ENCODE measurements at places on chromosomes 1 and 21.

- no peak for DNase-seq
Measured at GRCh38 chr1:228369608-228370438, 36.8 kb downstream of the TRIM11 start.

DNA sequence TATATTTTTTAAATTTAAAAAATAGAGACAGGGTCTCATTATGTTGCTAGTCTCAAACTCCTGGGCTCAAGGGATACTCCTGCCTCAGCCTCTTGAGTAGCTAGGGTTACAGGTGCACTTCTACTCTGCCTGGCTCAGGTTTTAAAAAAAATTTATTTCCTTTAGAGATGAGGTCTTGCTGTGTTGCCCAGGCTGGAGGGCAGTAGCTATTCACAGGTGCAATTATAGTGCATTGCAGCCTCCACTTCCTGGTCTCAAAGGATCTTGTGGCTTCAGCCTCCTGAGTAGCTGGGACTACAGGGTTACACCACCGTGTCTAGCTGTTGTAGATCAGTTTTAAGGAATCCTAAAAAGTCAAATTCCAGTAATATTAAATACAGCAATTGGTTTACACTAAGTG is 5.0 kb downstream of the RNF11 start:
- DNase-seq: no peak

GRCh38 chr21:15063081-15063813 is 1.6 kb downstream of the NRIP1 start:
- DNase-seq: no peak

- no peak for DNase-seq
Measured at GRCh38 chr1:17233675-17234320, 15.1 kb upstream of the PADI3 start.

- no peak for DNase-seq
Measured at GRCh38 chr1:44842486-44842861, 579 bp downstream of the PTCH2 start.

DNA sequence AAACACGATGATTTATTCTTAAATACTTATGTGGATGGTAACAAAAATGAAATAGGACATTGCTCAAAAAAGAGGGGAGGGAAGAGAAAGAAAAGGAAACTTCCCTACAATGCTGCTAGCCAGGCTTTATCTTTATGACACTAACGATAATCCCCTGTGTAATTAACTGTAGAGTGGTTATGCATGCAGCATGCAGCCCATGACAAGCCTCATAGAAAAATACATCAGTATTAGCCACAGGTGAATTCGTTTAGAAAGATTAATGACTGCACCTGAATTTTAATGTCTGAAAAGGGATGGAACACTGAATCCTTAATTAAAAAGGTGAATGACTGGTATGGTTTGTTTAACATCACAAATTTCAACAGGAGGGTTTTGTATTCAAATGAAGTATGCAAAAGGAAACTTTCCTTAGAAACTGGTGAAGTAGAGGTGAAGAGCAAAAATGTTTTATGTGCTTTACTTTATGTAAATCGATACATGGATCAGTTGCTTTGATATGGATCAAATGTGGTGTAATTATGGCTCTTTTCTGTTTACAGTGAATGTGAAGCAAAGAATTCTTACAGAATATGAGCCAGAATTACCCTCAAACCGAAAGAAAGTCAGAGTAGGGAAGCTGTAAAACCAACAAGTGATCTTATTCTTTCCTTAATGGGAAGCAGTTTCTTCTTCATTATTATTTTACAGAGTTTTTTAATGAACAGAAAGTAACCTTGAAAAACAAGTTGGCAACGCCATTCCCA is 569.6 kb upstream of the ADGRL2 start:
- no peak for DNase-seq

DNA sequence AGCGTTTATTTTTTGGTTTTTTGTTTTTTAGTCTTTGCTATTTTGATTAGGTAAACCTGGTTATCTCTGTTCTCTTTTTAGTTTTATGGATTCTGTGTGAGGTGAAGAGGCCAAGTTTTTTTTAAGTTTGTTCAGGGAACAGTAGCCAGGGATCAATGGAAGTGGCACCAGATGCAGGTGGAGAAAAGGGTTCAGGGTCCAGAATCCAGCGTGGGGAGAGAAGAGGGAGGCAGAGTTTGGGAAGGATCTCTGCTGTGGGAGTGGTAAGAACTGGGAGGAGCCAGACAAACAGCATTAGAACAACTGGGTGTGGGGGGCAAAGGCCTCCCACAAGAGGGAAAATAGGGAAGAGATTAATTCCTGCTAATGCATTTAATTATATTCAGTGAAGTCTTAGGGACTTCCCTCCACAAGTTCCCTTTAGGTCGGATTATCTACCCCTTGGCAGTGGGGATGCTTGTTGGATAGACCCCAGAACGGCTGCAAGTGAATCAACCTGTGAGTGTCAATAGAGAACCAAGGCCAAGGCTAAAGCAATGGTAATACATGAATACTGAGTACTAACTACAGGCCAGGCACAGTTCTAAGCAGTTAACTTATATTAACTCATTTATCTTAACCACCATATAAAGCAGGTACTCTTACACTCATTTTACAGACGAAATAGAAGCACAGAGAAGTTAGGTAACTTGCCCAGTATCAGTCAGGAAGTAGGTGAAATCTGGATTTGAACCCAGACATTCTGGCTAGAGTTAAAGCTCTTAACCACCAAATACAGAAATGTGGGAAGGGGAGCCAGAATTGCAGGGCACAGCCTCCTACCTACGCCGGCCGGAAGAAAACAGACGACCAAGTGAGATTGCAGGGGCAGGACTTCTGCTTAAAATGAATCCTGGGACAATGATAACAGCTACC is 498 bp downstream of the GNAT2 start:
- peak; percentile 14 for DNase-seq

DNA sequence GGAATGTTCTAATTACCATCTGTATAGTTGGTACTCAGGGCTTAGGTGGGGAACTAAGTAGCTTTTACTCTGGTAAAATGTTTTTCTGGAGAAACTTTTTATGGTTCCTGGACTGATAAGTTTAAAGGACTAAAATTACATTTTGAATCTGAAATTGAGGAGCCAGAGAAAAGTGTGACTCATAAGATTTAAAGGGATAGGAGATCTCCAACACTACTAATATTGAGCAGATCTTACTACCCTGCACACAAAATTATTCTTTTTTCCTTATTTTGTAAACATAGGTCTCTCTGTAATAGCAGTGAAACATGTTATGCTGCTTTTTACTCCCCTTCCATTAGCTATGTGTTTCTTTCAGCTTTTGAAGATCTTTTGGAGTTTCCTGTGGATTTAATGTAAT is 32.5 kb downstream of the MTF2 start:
- DNase-seq: no peak

Measured in ecto neural progenitor cell (in vitro differentiated cells).